ENCODE measurements at places on chromosomes 3 and 15.

DNA sequence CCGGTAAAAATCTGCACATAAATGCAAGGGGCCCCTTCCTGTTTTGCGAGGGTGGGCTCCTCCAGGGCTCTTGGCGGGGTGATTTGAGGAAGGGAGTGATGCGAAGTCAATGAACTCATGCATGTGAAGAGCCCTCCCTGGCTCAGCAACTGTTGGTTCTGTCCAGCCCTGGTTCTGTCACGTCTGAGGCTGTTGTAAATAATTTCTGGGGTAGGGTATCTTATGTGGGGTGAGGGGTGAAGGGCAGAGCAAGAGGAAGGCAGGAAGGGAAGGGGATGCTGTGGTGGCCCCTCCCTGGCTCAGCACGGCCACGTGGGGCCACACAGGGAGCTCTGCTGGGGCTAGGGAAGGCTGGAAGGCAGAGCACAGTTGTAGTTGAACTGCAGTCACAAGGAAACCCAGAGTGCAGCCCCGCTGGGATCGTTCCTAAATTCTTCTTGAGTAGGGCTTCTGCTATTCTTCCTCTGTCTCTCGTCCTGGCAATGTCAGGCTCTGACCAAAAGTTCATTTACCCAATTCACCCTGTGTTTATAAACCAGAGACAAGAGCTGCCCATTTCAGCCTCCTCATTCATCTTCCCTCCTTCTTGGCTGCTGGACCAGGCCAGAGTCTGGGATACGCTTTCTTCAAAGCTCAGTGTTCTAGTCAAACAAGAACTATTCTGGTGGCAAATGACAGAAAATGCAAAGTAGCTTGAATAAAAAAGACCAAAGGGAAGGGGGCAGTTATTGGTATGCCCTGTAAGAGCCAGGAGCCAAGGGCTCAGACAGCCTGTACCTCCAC lies 14.8 kb upstream of the TOPBP1 start:
- no peak for DNase-seq

DNA sequence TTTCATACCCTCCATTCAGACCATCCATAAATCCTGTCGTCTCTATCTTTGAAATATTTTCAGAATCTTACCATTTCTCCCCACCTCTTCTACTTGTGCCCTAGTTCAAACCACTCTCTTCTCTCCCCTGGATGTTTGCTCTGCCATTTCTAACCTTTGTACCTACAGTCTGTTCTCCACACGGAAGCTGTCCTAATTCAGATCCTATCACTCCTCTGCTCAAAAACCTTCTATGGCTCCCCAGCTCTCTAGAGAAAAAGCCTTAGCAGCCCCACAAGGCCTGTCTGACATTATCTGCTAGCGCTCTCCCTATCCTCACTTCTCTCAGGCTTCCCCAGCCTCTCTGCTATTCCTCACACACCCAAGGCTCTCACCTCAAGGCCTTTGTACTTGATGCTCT lies 4.5 kb upstream of the SEMA5B start:
- no peak for DNase-seq

- no peak for DNase-seq
These were observed 26.0 kb downstream of the TARS3 start for GRCh38 chr15:101698314-101698713.

DNA sequence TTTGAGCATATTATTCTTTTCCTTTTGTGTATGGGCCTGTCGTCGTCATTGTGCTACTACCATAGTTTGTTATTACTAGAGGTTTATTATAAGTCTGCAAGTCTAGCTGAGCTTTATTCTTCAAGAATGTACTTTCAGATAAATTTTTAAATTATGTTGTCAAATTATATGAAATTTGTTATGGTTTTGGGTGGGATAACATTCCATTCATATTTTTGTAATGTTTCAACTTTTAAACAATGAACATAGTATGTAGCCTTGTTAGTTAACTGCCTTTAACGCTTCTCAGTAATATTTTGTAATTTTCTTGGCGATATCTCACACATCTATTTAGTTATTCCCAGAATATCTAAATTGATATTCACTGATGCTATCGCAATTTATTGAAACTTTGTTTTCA lies 41.6 kb upstream of the GOLGA8B start:
- DNase-seq: no peak

- DNase-seq: no peak
These were observed 43.7 kb upstream of the GNB5 start for GRCh38 chr15:52234596-52235541.

- DNase-seq: no peak
These were observed 23.6 kb downstream of the GRAMD2A start for GRCh38 chr15:72173864-72174550.

GRCh38 chr3:120144267-120144666 lies 50.0 kb upstream of the GSK3B start:
- DNase-seq: no peak

DNA sequence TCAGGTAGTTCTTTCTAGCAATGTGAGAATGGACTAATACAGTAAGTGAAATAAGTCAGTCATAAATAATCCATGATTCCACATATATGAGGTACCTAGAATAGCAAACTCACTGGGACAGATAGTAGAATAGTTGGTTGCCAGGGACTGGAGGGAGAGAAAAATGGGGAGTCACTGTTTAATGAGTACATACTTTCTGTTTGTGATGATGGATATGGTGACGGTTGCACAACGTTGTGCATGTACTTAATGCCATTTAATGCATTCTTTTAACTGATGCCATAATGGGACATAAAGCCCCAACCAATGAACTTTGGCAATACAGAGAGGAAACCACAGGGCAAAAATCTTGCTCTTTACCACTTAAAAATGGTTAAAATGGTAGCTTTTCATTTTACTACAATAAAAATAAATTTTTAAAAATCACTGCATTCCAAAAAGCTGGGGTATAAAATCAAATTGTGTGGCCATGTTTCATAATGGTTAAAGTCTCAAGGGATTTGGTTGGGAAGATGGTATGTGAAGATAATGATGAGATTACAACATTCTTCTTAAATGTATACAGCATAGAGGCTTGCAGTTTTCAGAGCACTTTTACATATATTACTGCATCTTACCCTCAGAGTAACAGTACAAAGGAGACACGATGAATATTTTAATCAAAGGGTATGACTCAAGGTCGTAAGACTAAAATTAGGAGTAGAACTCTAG lies 45.2 kb downstream of the ADAM10 start:
- no peak for DNase-seq

- no peak for DNase-seq
These were observed 43.4 kb downstream of the TPRA1 start for GRCh38 chr3:127546970-127547733.

DNA sequence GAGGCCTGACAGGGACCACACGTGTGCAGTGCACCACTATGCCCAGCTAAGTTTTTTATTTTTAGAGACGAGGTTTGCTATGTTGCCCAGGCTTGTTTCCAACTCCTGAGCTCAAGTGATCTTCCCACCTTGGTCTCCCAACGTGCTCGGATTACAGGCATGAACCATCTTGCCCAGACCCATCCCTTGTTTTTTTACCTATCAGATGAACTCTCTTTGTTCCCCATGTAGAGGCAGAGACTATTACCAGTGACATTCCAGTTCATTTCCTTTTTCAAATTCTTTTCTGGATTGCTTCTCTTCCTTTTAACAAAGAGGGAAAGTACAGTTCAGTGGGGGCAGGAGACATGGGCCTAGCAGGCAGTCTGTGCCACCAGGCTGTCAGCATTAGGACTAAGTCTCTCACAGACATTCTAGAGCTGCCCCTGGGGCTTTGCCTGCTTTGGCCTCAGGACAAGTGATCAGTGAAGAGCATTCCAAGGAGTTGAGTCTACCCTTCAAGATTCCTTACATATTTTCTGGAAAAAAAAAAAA lies 103.5 kb upstream of the SLC7A14 start:
- DNase-seq: no peak

DNA sequence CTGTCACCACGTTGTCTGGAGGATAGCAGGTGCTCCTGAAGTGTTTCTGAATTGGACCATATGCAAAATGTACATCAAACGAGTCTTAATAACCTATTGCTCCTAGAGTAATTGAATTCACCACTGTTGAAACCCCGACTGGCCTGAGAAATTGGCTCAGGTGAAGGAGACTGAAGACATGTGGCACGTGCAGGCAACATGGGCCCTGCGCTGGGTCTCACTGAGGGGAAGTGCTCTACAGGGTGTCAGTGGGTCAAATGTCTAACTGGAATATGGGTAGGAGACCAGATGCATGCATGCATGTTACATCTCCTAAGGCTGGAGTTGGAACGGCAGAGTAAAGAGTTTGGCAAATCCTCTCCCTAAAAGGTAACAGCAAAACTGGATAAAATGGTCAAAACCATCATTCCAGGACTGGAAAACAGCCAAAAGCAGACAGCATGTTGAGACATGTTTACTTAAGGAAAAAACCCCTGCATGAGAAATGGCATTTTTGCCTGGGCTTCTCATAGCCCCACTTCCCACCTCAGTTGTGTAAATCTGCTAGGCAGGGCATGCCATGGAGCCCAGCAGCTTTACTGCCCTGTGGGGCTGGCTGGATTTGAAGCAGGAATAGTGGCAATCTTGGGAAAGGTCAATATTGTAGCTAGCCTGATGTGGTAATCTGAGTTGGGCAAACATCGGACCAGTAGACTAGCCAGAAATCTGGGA lies 131.3 kb downstream of the TJP1 start:
- DNase-seq: no peak

- no peak for DNase-seq
These were observed 96.0 kb downstream of the TP63 start for GRCh38 chr3:189727158-189727557.

- DNase-seq: no peak
These were observed 87.4 kb downstream of the NUP210 start for GRCh38 chr3:13332740-13333139.

DNA sequence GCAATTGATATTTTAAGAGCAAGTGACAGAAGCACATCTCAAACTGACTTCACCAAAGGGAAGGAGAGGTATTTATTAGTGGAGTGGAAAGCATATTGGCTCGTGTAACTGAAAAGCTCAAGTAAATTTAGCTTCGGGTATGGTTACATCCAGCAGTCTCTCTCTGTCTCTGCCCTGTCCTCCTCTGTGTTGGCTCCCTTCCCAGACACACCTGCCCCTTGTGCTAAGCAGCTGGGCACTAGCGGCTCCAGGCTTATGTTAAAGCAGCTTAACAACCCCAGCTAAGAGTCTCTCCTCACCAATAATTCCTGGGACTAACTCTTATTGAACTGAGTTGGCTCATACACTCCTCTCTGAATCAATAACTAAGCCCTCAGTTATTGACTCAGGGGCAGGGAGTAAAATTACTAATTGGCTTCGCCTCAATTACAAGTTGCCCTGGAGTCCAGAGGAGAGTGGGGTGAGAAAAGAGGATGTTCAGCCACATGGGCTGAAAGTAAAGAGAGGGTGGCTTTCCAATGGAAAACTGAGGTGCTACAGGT lies 12.8 kb upstream of the SH3BP5 start:
- DNase-seq: no peak

All from stimulated activated CD8-positive, alpha-beta memory T cell treated with anti-CD3 and anti-CD28 coated beads, Interleukin-4, amount 100 ng/mL, for 1 hour (primary cell).